ENCODE measurements at places on chromosomes 5 and 9. TPM values are rescaled to one million over a fixed set of nuclear protein-coding genes. Genes with fewer than 3 reads are reported as not detected.
A peak's percentile ranks its signal among the peaks of the same experiment; 100 is the strongest.

SPATA31C1 gene
- not detected for total RNA-seq

RBM27 gene
- total RNA-seq = 44.9 TPM

FOXD4L3 gene
- not detected for total RNA-seq

SPRY4 gene
- 113 TPM for total RNA-seq

TNFSF15 gene
- total RNA-seq = 0.17 TPM

PCDHA13 gene
- total RNA-seq = 1.1 TPM

GRCh38 chr9:79572032-79572607, 355 bp downstream of the TLE4 start:
- H3K36me3 ChIP-seq = no peaks in the 10 kb centered on the region
- H3K27me3 ChIP-seq = no peaks in the 10 kb centered on the region
- peak overlapping the region; percentile 45 for H3K27ac ChIP-seq
- DNase-seq = no peak

DNA sequence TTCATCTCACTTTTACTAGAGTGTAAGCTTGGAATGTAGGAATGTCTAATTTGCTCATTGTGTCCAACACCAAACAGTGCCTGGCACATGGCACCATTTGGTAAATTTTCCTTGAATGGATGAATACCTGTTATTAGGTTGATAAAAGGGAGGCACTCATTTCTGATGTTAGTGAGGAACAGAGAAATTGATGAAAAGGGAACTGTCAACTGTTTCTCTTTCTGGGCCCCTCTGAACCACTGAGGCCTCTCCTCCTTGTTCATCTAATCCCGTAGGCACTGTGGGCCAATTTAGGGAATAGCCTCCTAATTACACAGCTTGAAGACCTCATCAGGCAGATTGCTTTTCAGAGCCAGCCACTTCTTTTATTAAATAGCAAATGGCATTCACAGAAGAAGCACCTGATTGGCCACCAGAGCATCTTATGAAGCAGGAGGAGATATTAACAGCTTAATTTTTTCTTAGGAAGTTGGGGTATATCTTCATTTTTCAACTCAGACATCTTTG, 22.6 kb downstream of the MRRF start:
- DNase-seq = no peak
- no peaks in the 10 kb centered on the region for H3K4me1 ChIP-seq
- H3K4me3 ChIP-seq = no peak overlapping the region
- H3K27me3 ChIP-seq = no peaks in the 10 kb centered on the region

DNA sequence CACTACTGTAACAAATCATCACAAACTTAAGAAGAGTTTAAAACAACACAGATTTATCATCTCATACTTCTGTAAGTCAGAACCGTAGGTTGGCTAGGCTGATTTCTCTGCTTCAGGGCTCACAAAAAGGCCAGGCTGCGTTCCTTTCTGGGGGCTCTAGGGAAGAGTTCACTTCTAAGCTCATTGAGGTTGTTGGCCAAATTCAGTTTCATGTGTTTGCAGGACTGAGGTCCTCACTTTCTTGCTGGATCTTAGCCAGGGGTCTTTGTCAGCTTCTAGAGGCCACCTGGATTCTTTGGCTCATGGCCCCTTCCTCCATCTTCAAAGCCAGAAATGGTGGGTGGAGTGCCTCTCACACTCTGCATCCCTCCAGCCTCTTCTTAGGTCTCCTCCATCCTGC, 76.0 kb downstream of the ACTBL2 start:
- H3K27ac ChIP-seq = no peak overlapping the region
- no peak for DNase-seq
- H3K4me3 ChIP-seq = no peak overlapping the region
- no peaks in the 10 kb centered on the region for H3K27me3 ChIP-seq
- no peaks in the 10 kb centered on the region for H3K4me1 ChIP-seq

- H3K27ac ChIP-seq = no peak overlapping the region
- DNase-seq = no peak
- H3K27me3 ChIP-seq = no peaks in the 10 kb centered on the region
- no peak overlapping the region for H3K4me3 ChIP-seq
- no peaks in the 10 kb centered on the region for H3K36me3 ChIP-seq
These were observed 68.6 kb downstream of the RGS3 start for GRCh38 chr9:113531919-113532808.

DNA sequence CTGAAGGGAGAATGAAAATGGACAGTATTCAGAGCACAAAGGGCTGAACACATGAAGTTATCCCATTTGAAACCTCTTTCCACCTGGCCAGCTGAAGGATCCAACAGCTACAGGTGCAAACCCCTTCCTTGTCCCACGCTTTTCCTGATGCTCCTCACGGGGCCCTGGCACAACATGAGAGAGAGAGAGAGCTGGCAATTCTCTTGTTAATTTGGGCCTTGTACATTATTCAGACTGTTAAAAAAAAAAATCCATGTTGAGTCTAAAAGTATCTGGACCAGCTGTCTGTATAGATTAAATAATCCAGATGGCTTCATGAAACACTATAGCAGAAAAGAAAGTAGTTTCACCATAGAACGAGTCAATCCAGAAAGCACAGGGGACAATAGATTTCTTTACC, 74.1 kb downstream of the HMHB1 start:
- no peak overlapping the region for H3K4me3 ChIP-seq
- no peaks in the 10 kb centered on the region for H3K36me3 ChIP-seq
- no peaks in the 10 kb centered on the region for H3K27me3 ChIP-seq
- no peak for DNase-seq

DNA sequence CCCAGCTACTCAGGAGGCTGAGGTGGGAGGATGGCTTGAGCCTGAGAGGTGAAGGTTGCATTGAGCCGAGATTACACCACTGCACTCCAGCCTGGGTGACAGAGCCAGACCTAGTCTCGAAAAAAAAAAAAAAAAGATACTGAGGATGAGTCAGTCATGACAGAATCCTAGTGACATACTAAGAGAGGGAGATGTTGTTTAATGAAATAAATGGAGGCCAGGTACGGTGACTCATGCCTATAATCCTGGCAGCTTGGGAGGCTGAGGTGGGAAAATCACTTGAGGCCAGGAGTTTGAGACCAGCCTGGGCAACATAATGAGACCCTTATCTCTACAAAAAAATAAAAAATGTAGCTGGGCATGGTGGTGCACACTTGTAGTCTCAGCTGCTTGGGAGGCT, 107.2 kb downstream of the ZFAND5 start:
- H3K27me3 ChIP-seq = no peaks in the 10 kb centered on the region
- H3K36me3 ChIP-seq = no peaks in the 10 kb centered on the region
- H3K27ac ChIP-seq = no peak overlapping the region
- DNase-seq = no peak
- H3K4me1 ChIP-seq = no peaks in the 10 kb centered on the region

DNA sequence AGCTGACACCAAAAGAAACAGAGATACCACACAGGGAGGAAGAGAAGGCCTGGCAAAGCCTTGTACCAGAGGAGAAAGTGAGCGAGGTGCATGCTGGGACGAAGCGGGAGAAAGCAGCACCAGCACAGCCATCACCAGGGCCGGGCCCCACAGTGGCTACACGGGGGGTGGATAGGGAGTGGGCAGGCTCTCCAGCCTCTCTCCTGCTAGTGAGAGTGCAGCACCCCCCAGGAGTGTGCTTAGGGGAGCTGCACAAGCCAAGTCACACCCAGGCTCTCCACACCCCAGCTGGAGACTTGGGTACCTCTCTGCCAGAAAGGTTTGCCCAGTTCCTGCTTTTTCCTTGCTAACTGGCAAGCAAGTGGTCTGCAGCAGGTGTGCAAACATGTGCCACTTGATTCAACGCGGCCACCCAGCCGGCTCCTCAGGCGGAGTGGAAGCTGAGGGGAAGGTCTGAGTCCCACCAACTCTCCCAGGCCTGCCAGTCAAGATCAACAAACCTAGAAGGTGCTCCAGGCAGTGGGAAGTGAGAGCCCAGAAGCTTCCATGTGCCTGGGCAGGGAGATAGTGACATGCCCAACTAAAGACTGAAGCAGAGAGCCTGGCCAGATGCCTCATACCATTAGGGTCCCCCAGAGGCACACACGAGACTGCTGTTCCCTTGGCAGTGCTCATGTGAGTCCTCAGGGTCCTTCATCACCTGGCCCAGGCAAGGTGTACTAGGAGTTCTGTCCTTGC, 39.9 kb downstream of the BICD2 start:
- no peak overlapping the region for H3K4me3 ChIP-seq
- H3K27me3 ChIP-seq = no peaks in the 10 kb centered on the region
- no peak overlapping the region for H3K27ac ChIP-seq
- H3K36me3 ChIP-seq = peaks cover 12% of the 10 kb centered on the region

DNA sequence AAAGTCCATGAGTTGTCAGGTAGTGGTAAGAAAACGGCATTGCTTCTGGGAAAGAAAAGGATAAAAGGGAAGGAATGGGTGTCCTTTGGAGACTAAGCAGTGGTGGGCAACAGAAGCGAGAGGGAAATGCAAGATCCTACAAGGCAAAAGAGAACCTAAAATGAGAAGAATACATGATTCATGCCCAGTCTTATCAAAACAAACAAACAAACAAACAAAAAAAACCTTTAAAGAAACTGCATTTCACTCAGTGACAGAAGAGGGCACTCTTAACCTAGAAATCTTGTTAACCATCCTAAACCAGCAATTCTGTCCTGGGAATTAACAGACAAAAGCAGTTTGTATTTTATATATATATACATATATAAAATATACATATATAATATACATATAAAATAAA, 88.5 kb downstream of the SUSD1 start:
- H3K36me3 ChIP-seq = no peaks in the 10 kb centered on the region
- H3K4me1 ChIP-seq = no peaks in the 10 kb centered on the region
- no peak overlapping the region for H3K4me3 ChIP-seq
- no peaks in the 10 kb centered on the region for H3K27me3 ChIP-seq
- no peak overlapping the region for H3K27ac ChIP-seq
- DNase-seq = no peak

DNA sequence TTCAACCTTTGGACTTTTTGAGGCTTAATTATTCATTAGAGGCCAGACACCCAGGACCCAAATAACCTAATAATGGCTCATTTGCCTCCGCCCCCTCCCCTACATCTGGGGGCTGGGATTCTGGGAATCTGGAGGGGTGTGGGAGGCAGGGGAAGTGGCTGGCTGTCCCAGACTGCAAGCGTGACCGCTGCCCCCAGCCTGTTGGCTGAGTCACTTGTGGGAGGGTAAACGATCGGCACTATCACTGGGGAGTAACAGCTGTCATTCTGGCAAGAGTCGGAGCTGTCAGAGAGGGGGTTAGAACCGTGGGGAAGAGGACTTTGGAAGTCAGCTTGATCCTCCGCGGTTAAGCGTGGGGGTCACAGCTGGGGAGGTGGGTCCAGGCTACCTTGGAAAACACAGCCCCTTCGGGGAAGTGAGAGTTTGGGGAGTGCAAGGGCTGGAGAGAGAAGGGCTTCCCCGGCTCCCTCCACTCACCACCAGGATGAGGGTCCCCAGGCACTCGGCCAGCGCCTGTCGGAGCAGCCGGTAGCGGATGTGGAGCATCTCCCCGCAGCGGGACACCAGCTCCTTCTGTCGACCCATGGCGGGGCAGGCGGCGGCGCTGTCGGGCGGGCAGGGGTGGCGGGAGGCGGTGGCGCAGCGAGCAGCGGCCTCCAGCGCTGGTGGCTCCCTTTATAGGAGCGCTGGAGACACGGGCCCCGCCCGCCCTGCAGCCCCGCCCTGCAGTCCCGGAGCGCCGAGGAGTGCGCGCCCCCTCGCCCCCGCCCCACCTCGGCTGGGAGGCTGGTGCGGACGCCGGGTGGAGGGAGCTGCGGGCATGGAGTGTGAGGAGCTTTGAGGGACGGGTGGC, at the start of gene AQP3:
AQP3 (minus strand) TSS at position 648 of the 853 bp plus-strand sequence; CDS start at position 585, 63 bp downstream.
- H3K27ac ChIP-seq = no peak within 1 kb of the TSS
- peak; percentile 85 for DNase-seq
- H3K36me3 ChIP-seq = no peaks in the 10 kb centered on the region
- no peaks in the 10 kb centered on the region for H3K27me3 ChIP-seq
- no peaks in the 10 kb centered on the region for H3K4me1 ChIP-seq

DNA sequence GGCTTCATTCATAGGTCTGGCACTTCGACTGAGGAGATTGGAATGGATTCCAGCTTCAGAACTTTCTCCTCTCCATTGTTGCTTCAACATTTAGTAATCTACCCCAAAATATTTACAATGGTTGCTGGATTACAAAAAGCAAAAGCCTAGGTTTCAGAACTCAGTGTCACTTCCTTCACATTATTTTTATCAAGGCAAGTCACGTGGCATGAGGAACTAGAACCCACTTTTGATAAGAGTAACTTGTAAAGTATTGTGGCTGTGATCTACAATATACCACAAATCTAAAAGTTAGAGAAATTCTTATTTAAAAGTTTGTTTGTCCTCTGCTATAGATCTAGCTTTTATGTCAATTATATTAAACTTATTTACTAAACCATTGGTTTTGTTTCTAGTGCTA, 39.7 kb upstream of the ANKDD1B start:
- no peaks in the 10 kb centered on the region for H3K27me3 ChIP-seq
- no peak overlapping the region for H3K27ac ChIP-seq
- no peaks in the 10 kb centered on the region for H3K36me3 ChIP-seq

DNA sequence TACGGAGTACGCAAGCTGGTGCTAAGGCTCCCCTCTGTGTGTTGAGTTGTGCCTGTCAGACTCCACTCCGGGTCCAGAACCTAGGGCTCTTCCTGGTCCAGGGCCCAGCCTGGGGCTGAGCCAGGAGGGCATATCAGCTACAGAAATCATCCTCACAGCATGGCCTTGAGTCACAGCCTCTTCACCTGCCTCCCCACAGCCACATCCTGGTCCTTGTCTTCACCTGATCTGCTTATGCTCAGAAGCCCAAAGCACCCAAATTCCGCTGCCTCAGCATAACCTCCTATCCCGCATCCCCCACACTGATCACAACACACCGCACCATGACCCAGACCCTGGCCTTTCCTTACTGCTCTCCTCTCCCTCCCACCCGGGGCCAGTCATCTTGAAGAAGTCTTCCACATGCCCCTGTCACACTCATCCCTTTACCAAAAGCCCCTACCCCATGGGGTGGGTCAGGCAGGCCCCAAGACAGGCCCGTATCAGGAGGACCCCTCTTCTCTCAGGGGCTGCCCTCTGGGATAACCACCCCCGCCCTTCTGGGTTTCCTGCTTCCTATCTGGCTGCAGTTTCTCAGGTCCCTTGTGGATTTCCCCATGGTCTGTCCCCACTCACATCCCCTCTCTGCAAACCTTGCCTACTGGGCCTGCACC, 1.3 kb upstream of the IL3 start:
- no peaks in the 10 kb centered on the region for H3K4me1 ChIP-seq
- H3K27me3 ChIP-seq = no peaks in the 10 kb centered on the region
- no peak overlapping the region for H3K4me3 ChIP-seq

GRCh38 chr5:75681125-75681830, 36.0 kb downstream of the POC5 start:
- no peaks in the 10 kb centered on the region for H3K36me3 ChIP-seq
- no peak overlapping the region for H3K4me3 ChIP-seq
- no peak overlapping the region for H3K27ac ChIP-seq
- no peaks in the 10 kb centered on the region for H3K4me1 ChIP-seq

- H3K27me3 ChIP-seq = peaks cover 68% of the 10 kb centered on the region
- peak; percentile 72 for DNase-seq
- H3K4me3 ChIP-seq = peak overlapping the region; percentile 47
- no peaks in the 10 kb centered on the region for H3K4me1 ChIP-seq
- no peaks in the 10 kb centered on the region for H3K36me3 ChIP-seq
- H3K27ac ChIP-seq = no peak overlapping the region
These were observed 6.1 kb downstream of the PITX1 start for GRCh38 chr5:135027697-135028615.

- peaks cover 1% of the 10 kb centered on the region for H3K27me3 ChIP-seq
- peak overlapping the region; percentile 57 for H3K27ac ChIP-seq
- H3K4me3 ChIP-seq = peak overlapping the region; percentile 82
- no peak for DNase-seq
- H3K4me1 ChIP-seq = peaks cover 15% of the 10 kb centered on the region
These were observed 1.0 kb downstream of the SET start for GRCh38 chr9:128689820-128690683.

- H3K27ac ChIP-seq = no peak overlapping the region
- no peak for DNase-seq
- H3K36me3 ChIP-seq = no peaks in the 10 kb centered on the region
- H3K27me3 ChIP-seq = no peaks in the 10 kb centered on the region
These were observed 364.4 kb upstream of the KIF2A start for GRCh38 chr5:61941637-61942036.
